A172 (cell line): ENCODE measurements at places on chromosomes 7 and 10. TPM values are rescaled to one million over a fixed set of nuclear protein-coding genes. Genes with fewer than 3 reads are reported as not detected.

The CPA1 gene
- total RNA-seq: 0.34 and 2.6 TPM in 2 replicates

The GTPBP10 gene
- total RNA-seq: 15.9 and 17.1 TPM in 2 replicates

The PAOX gene
- 5.3 and 6.1 TPM in 2 replicates for total RNA-seq

The CYP2W1 gene
- total RNA-seq: not detected in 2 replicates

The FFAR4 gene
- total RNA-seq: not detected in 2 replicates

The SPDYE2B gene
- not detected in 2 replicates for total RNA-seq

The RAB19 gene
- not detected in 2 replicates for total RNA-seq

The HYAL4 gene
- not detected in 2 replicates for total RNA-seq

The FAM25C gene
- not detected in 2 replicates for total RNA-seq

The LIPM gene
- total RNA-seq: not detected in 2 replicates

The SPDYE6 gene
- not detected in 2 replicates for total RNA-seq

DNA sequence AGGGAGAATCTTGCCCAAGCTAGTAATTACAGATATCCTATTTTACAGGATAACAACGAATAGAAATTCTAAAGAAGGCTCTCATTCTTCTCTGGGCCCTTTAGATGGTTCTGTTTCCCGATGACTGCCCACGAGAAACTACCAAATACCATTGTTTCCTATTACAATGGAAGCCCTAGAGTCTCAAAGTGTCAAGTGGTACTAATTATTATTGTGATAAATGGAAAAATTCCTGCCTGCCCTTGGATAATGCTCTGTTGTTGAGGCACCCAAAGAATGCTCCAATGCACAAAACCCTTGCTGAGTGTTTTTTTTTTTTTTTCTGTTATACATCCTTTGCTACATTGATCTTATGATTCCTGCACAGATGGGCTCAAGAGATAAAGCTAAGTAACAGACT is 504.5 kb downstream of the XPNPEP1 start:
- no peak for DNase-seq

DNA sequence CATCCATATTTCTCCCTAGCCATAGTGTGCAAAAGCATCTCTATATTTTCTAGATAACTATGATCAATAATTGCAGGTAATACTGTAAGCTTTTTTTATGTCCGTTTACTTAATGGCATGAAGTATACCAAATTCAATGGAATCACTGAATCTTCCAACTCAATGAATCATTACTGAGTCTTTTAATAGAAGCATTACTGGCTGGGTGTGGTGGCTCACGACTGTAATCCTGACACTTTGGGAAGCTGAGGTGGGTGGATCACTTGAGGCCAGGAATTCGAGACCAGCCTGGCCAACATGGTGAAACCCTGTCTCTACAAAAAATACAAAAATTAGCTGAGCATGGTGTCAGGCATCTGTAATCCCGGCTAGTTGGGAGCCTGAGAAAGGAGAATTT is 372.5 kb downstream of the BMPER start:
- DNase-seq: peak; percentile 36

GRCh38 chr7:87530126-87530525 is 54.6 kb upstream of the ABCB4 start:
- DNase-seq: no peak

DNA sequence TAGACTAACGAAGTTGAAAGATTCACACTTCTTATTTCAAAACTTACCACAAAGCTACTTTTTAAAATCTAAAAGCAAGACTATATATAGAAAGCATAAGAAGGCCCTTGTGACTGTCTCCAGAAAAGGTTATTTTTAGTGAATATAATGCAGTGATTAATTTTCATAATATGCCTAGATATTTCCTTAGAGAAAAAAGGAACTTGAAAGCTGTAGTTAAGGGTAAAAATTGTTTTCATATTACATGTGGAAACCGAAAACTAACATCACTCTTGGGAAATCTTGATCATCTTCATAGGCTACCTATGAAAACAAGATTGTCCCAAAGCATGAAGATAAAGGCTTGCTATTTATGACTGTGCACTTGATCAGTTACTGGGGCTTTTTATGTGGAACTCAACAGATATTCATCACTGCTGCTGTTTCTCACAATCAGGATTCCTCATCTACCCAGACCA is 223.2 kb downstream of the SH2D4B start:
- DNase-seq: no peak

- no peak for DNase-seq
Observed at GRCh38 chr7:151511946-151512345, 7.7 kb downstream of the RHEB start.

DNA sequence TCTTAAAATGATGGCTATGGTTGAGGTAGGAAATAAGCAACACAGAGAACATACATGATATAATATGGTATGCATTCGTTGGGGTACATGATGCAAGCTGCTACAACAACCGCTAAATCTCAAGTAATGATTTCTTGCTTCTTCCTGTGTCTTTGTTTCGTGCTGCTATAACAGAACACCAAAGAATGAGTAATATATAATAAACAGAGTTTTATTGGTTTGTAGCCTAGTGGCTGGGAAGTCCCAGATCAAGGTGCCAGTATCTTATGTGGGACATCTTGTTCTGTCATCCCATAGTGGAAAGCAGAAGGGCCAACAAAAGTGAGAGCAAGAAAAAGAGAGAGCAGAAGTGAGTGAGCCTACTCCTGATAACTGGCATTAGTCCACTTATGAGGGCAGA is 689.7 kb downstream of the SUGCT start:
- DNase-seq: peak; percentile 60

GRCh38 chr7:100825751-100826513 is 1.4 kb downstream of the EPHB4 start:
- DNase-seq: peak; percentile 57

- no peak for DNase-seq
Observed at GRCh38 chr7:150791304-150791703, 8.9 kb downstream of the TMEM176B start.

GRCh38 chr10:44044549-44044948 is 340.3 kb downstream of the CXCL12 start:
- DNase-seq: no peak

DNA sequence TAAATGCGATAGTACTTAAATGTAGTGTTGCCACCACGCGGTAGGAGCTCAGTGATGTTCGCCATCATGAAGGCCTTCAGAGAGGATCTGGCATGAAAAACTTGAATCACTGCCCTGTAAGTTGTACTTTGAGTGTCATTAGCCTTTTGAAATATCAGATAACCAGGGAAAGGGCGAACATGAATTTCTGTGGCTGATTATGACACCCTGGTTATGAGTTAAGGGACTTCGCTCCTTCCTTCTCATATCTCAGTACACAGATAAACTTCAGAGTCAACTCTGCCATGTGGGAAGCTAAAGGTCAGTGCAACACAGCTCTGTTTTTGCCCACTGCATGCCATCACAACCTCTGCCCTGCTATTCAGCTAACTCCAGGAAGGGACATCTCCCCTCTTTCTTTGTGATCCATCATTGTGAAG is 8.9 kb upstream of the ACSL5 start:
- no peak for DNase-seq

DNA sequence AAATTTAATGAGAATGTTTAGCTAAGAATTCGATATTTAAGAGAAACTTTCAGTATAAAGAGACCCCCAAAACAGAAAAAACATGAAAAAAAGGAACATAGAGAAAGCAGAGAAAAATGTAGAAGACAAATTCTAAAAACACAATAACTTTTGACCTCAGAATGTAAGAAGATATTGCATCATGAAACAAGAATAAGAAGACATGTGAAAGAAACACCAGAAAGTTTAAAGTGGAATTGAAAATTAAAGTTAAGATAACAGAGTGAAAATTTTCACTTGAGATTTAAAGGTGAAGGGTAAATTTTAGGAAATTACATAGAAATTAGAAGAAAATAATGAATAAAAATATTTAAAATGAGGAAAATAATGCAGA is 78.2 kb upstream of the FAM3C start:
- DNase-seq: no peak

GRCh38 chr10:116779076-116779687 is 36.8 kb upstream of the HSPA12A start:
- peak; percentile 52 for DNase-seq

- no peak for DNase-seq
Observed at GRCh38 chr10:58086144-58086762, 181.4 kb downstream of the IPMK start.

DNA sequence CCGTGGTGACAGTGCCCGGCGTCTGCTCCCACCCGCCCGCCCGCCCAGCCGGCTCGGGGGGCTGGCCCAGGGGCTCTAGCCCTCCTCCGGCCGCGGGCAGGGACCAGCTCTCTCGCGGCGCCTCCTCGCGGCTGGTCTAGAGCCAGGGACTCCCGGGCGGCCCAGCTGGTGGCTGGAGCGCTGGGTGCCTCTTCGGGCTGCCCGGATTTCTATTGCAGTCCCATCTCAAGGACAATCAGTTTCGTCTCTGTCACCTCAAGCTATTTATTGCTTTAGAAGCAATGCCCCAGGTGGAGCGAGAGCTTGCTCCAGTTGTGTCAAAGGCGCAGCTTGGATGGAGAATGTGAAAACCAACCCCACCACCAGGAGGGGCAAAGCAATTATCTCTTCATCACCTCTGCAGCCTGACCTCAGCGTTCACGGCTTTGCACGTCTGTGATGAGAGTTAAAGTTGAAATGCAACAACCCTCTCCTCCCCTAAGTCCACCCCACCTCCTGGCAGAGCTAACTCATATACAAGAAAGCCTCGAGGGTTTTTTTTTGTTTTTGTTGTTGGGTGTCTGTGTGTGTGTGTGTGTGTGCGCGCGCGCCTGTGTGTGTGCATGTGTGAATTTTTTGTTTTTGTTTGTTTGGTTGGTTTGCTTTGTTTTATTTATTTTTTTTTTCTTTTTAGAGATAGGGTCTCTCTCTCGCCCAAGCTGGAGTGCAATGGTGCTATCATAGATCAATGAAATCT is at the start of gene ITGA8:
ITGA8 (minus strand) TSS at position 24 of the 736 bp plus-strand sequence. CDS start 151 bp downstream, outside the sequence.
- no peak for DNase-seq

DNA sequence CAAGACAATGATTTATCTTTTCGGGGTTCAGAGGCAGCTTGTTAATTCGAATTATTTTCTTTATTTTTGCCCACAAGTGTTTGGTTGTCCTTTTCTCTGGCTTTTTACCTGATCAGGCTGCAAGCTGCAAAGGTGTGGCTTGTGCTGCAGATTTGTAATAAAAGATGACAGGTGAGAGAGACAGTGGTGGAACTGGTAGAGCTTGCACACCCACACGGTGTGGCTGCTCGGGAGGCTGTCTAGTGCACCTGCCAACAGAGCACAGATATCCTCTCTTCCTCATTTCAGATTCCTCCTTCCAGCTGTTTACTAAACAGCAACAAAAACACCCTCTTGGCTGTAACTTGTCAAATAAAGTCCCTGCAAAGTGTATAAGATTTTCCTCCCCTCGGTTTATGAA is 9.2 kb downstream of the GJD4 start:
- no peak for DNase-seq

- DNase-seq: no peak
Observed at GRCh38 chr10:47045331-47045861, 134.2 kb downstream of the PTPN20 start.

DNA sequence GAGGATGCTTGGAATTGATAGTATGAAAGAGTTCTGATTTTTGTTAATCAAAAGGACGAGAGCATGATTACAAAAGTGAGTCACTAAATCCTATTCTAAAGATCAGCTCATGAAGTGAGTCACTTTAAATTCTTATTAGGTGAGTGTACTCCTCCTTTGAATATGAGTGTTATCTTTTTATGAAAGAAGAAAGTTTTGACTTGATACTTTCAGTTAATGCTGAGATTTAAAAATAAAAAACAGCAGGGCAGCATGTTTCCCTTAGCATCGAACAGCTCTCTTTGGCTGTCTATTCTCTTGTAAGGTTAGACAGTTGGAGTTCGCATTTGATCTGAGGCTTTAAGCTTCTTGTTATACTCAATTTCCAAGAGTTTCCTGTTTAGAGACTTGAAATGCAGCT is 222.0 kb downstream of the TWIST1 start:
- peak; percentile 83 for DNase-seq

- no peak for DNase-seq
Observed at GRCh38 chr10:43870968-43871439, 222.3 kb upstream of the ZNF32 start.

DNA sequence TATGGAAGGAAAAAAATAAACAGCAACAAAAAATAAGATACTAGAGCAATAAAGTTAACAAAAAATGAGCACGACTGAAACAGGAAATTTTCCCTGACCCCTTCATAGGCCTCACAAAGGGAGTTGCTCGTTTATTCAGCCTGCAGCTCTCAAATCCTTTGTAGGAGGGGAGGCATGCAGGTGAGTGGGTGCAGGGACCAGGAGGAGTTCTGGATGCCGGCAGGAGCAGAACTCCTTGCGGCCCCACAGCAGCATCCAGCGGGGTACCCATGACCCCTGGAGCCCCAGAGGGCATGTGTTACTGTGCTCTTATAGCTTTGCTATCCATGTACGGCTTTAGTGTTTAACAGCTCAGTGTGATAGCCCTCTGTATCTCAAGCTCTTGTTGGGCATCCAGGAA is 5.8 kb downstream of the TAS2R39 start:
- no peak for DNase-seq

GRCh38 chr10:12975906-12976305 is 25.6 kb downstream of the CCDC3 start:
- DNase-seq: no peak

GRCh38 chr10:63866075-63866746 is 345.0 kb downstream of the REEP3 start:
- DNase-seq: peak; percentile 69

DNA sequence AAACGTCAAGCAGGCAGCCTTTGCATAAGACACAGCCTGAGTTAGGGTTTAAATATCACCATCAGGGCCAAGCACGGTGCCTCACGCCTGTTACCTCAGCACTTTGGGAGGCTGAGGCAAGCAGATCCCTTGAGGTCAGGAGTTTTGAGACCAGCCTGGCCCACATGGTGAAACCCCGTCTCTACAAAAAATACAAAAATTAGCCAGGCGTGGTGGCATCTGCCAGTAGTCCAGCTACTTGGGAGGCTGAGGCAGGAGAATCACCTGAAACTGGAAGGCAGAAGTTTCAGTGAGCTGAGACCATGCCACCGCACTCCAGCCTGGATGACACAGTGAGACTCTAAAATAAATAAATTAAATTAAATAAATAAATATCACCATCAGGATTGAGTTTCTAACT is 33.0 kb downstream of the SRPK2 start:
- no peak for DNase-seq

- DNase-seq: no peak
Observed at GRCh38 chr10:12972146-12972545, 29.4 kb downstream of the CCDC3 start.

DNA sequence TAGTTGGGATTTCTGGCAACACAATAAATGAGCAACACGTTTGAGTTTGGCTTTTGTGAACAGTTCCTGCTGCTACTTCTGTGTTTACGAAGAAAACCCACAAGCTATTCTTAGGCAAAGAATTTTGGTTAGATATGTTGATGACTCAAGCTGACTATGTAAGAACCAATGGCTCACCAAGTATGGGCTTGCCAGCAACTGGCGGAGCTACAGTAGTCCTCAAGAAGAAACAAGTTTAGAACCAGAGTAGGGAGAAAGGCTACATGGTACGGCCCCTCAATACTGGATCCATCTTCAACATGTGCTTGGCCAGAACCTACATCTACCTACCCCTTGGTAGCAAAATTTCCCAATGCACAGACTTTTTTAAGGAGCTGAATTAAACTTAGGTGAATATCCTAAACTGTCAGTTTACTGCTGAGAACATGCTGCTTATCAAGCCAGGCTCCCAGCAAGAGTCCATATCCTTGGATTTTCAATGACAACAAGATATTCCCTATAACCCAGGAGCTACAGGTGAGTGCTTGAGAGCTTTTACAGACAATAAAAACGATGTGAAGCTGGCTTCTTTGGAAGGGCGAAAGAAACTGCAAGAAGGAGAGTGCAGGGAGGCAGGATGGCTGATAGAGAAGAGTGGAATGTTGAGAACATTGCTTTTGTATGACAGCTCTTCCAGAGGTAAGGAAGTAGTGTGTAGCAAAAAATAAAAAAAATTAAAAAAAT is 74.3 kb upstream of the ASAH2 start:
- peak; percentile 90 for DNase-seq
